ENCODE measurements at places on chromosomes 6 and 20. TPM values are rescaled to one million over a fixed set of nuclear protein-coding genes. Genes with fewer than 3 reads are reported as not detected.
A peak's percentile ranks its signal among the peaks of the same experiment; 100 is the strongest.

GRCh38 chr6:17907406-17908229, 79.8 kb downstream of the KIF13A start:
- DNase-seq, result peak; percentile 29

BPI gene
- not detected for total RNA-seq

BPIFB4 gene
- not detected for total RNA-seq

CST7 gene
- total RNA-seq, result not detected

RWDD2A gene
- 0.60 TPM for total RNA-seq

SDHAF4 gene
- total RNA-seq, result 2.4 TPM

- peak; percentile 54 for DNase-seq
These were observed at the start of gene MICB for GRCh38 chr6:31497531-31498476. TSS of gene MICB (plus strand) at chr6:31498145. CDS start at chr6:31498194, 49 bp downstream.

DNA sequence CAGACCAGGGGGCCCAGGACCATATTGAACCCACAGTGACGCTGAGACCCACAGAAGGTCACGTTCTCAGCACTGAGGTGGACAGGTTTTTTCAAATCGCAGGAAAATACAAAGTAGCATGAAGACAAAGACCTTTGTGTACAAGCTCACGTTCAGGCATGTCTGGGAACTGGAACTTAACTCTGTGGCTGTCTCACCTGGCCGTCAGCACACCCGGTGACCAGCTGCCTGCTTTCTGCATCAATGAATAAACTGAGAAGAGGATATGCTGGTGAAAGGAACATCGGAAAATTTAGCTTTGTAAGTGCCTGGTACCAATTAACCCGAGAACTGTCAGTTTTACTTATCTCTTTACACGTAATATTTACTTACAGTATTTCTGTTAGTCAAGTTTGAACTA, 36.5 kb downstream of the WDR27 start:
- DNase-seq, result no peak

- DNase-seq, result peak; percentile 60
These were observed 22.4 kb upstream of the SLC9A8 start for GRCh38 chr20:49790077-49790798.

PKIB gene
- 6.1 TPM for total RNA-seq

LPA gene
- total RNA-seq, result not detected

DNA sequence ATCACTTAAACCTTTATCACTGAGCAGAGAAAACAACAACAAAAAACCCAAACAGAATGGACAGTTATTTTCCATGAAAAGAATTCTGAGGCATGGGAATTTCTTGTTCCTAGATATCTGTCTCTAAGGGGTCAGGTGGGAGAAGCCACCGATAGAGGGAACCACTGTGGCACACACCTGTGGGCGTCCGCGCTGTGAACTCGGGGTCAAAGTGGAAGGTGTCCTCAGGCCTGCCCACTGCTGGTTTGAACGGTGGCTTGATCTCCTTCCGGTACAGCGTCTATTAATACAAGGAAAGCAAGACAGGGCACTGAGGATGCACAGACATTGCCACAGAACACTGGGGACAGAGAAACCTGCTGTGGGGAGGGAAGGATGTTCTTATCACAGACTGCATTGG, 76.5 kb upstream of the MPC1 start:
- no peak for DNase-seq

DNA sequence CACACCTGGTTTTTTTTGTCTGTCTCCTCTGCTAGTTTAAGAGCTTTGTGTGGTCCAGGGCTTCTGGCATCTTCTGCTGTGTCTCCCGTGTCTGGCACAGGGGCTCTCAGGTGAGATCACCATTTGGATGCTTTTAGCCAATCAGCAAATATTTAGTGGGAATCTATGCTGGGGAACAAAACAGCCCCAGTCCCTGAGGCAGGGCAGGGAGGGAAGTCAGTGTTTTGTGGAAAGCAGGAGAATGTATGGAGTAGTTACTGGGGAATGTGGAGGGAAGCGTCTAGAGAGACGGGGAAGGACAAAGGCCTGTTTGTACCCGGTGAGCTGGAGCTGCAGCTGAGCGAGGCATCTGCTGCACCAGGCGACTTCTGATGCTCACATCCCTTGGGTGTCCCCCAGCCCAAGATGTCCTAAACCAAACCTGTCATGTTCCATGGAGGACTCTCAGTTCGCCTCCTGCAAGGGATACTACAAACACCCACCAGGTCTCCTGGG, 49.3 kb upstream of the NNAT start:
- no peak for DNase-seq

DNA sequence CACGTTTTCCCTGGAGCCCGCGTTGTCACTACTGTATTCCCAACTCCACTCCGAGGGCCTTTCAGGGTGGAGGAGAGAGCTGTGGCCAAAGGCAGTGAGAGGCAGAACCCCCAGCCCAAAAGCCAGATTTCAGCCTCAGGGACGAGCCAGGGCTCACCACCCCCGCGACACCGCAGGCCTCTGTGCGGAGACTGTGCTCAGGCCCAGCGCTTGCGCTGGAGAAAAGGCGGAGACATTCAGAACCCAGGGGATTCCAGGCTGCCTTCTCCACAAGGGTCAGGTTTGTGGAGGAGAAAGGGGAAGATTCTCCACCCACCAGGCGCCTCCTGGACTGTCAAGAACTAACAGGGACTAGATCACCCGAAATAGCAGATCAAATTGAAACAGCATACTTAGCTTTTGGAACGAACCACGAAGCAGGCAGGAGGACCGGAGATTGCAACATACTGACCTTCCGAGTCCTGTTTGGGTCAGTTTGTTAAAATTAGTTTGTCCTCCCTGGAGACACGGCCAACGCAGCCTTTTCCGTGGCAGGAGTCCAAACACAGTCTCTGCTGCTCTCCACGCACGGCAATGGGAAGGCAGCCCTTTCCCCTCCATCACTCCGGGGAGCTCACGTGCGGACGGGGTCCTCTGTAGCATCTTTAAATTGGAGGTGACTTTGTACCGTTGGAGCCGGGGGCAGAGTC, 14.4 kb downstream of the DLL1 start:
- no peak for DNase-seq

GRCh38 chr20:39049148-39049547, 87.0 kb downstream of the DHX35 start:
- DNase-seq, result no peak

GCM1 gene
- total RNA-seq, result not detected

KHDRBS2 gene
- total RNA-seq, result not detected

DNA sequence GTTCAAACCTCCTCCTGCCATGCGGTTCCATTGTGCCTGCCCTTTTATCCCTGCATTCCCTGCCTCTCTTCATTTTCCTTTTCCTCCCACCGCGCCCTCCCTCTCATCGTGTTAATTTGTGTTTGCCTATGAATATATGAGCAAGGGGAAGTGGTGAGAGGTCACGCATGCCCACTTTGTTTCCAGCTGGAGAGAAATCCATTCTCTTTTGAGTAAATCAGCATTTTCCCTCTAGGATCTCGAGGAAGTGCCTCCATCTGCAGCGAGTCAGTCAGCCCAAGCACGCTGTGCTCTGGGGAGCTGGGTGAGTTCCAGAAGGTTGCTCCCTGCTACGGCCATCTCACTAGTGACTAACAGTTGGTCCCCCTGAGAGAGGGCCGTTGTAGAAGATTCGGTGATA, 42.9 kb downstream of the CDH26 start:
- no peak for DNase-seq

GRCh38 chr6:137497721-137498463, 3.7 kb upstream of the OLIG3 start:
- DNase-seq, result no peak

Data from HT-29 (cell line).